OCI-M1 (cell line): ENCODE measurements at places on chromosomes 13 and 19.

DNA sequence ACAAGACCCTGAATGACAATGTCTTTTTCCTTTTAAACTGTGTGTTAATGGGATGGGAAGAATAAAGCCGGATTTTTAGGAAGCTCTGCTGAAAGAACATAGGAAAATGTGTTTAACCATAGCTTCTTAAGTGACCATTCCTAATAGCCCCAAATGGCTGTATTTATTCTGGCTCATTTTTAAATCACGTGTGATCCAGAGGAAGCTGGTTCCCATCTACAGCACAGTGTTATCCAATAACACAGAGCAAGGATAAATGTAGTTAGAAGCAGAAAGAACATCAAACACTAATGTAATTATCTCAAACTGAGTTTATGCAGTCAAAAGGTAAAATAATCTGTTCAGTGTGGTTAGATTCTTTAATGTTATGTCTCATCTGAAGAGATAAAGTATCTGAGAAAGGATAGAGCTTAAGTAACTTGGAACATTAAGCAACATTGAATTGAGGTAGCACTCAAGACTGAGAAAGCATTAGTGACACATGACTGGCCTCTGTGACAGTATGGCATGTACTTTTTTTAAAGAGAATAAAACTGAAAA is 853.3 kb downstream of the GPC5 start:
- no peak for DNase-seq

GRCh38 chr13:44158881-44159632 is 214.6 kb upstream of the SERP2 start:
- no peak for DNase-seq

DNA sequence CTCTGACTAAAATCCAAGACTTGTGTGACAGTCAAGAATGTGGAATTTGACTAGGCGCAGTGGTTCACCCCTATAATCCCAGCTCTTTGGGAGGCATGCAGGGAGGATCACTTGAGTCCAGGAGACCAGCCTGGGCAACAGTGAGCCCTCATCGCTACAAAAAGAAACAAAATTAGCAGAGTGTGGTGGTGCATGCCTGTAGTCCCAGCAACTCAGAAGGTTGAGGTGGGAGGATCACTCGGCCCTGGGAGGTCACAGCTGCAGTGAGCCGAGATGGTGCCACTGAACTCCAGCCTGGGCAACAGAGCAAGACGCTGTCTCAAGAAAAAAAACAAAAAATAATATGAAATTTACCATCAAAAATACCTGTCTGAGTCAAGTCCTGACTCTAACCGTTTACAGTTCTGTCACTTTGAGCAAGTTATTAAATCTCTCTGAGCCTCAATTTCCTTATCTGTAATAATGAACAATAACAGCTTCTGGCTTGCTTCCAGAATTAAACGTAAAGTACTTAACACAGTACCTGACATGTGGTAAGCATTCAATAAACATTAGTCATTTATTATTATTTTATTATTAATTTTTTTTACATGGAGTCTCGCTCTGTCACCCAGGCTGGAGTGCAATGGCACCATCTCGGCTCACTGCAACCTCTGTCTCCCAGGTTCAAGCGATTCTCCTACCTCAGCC is 204.6 kb upstream of the TSC22D1 start:
- DNase-seq: no peak

DNA sequence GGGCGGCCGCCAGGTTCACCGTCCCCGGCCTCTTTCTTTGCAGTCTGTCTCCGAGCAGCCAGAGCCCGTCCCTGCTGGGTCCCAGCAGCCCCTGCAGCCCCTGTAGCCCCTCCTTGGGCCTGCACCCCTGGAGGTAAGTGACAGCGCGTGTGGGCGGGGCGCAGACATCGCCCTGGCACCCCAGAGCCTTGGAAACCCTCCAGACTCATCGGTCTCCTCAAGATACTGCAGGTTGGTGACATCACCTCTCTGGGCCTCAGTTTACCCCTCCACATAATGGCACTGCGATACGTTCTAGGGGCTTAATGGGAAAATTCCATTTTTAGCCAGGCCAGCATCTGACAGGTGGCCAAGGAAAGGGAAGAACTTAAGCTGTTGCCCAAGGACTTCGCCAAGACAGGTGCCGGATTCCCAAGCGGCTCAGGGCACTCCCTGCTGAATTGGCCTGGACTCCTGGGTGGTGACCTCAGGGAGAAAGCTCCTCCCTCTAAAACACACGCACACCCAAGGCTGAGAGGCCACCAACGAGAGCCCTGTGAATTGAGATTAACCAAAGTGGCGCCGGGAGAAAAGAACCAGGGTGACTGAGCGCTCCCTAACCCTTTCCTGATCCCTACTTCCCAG is 13.1 kb downstream of the MAST3 start:
- DNase-seq: no peak

DNA sequence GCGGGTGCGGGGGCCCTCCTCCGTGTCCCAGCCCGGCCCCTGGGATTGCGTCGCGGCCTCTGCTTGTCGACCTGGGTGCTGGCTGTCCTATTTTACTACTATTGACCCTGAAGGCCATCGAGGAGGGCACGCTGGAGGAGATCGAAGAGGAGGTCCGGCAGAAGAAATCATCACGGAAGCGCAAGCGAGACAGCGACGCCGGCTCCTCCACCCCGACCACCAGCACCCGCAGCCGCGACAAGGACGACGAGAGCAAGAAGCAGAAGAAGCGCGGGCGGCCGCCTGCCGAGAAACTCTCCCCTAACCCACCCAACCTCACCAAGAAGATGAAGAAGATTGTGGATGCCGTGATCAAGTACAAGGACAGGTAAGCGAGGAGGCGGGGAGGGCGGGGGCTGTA is 48.1 kb upstream of the LDLR start:
- no peak for DNase-seq

DNA sequence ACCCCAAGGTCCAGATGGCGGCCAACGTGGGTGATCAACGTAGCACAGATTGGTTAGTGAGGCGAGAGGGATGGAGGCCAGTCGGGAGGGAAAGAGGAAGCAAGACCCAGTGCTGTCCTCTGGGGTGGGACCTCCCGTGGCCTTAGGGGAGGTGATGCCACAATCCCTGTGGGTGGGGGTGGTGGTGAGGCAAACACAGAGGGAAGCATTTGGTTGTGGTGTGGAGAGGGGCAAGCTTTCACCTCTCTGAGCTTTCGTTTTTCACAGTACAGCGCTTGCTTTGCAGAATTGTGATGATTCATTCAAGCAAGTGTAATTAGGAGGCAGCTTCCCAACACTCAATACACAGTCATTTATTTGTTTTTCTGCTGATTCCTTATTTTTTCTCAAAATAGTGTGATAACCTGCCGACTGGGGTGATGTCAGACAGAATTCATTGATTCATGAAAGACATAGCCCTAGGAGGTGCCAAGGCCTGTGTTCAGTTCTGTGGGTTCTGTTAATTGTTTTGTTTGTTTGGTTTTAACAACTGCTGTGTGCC is 2.4 kb downstream of the LENG8 start:
- peak; percentile 60 for DNase-seq

- DNase-seq: no peak
Observed at GRCh38 chr13:70080012-70080411, 27.6 kb upstream of the ATXN8OS start.

DNA sequence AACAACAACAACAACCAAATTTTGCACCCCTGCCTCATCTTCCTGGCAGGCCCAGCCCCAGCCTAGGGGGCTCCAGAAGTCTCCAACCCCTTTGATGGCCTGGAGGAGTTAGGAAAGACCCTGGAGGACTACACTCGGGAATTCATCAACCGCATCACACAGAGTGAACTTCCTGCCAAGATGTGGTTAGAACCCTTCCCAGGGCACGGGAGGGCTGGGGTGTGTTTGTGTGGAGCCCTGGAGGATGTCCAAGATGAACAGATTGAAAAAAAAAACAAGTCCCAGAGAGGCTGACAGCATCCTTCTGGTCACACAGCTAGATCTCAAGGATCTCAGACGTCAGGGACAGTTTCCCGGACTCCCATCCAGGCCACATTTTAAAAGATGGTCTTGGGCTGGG is 13.3 kb downstream of the APOC1 start:
- no peak for DNase-seq

- peak; percentile 17 for DNase-seq
Observed at GRCh38 chr13:80022146-80022545, 318.8 kb downstream of the SPRY2 start.

GRCh38 chr19:34904664-34905527 is 21.8 kb upstream of the ZNF30 start:
- DNase-seq: no peak

DNA sequence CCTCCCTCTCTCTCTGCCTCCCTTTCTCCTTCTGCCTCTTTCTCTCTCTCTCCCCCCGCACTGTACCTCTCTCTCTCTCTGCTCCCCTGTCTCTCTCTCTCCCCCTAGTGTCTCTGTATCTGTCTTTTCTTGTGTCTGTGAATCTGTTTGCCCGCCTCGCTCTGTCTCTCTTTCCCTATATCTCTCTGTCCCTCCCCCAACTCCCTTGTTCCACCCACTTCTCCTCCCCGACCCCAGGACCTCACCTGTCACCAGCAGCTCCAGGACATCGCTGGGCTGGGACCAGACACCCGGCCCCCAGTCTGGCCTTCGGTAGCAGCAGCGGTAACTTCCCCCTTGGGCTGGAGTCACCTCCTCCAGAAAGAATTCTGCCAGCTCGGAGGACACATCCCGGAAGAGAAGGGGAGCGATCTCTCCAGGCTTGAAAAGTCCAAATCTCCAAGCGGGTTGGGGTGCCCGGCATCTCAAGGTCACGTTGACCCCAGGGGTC is 3.9 kb downstream of the OSCAR start:
- peak; percentile 42 for DNase-seq

DNA sequence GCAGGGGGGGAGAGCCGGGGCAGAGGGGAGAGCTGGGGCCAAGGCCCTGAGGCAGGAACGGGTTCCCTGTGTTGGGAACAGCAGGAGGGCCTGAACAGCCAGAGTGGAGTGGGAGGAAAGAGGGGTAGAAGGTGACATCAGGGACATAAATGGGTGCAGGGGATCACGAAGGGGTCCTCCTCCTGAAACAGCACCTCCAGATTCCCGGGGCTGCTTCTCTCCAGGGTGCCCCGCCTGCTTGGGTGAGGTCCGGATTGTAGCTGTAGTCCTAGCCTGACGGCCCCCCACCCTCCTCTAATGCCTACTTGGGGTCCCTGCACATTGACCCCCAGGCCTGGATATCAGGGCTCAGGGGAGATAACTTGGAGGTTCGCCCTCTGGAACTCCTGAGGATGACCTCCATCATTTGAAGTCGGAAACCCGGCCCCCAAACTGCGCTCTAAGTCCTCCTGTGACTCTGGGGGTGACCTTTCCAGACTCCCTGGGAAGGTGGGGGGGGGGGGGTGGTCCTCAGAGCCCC is 473 bp upstream of the SCN1B start:
- peak; percentile 41 for DNase-seq

GRCh38 chr13:40648841-40649240 is 17.6 kb downstream of the FOXO1 start:
- DNase-seq: no peak

DNA sequence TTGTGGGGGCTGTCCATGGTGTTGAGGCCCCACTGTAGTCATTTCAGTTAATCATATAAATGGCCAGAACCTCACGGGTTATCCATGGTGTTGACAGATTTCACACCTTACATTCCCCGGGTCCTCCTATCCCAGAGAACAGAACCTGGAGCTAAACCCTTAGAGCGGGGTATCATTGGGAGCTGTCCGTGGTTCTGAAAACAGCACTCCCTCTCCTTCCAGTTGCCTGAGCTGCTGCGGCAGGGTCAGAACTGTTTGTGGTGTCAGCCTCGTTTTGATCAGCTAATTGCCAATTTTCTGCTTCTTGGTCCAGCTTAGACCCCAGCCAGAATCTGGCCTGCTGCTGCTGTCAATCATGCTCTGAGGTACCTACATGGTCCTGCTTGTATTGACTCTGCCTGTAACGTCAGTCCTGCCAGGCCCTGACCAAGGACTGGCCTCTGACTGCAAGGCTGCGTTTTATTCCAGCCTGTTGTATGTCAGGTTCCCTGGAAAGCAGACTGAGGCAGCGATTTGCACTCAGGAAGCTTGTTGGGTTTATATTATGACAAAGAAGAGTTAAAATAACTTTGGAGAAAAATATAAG is 55.8 kb upstream of the KCTD15 start:
- peak; percentile 55 for DNase-seq

DNA sequence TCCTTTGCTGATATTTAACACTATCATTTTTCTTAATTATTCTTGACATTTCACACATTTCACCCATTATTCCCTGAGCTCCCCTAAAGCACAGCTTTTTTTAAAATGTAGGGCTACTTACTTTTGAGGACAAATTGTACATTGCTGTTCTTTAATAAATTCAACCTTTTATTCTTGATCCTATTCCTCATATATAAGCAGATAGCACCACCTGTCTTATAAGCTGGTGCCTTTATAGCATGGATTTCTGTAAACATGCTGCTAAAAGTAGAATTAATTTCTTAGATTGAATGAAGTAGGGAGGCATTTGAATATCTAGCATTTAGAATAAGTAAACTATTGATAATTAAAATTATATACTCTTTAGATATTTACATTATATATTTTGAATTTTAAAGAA is 603.4 kb upstream of the PCDH9 start:
- peak; percentile 54 for DNase-seq

- no peak for DNase-seq
Observed at GRCh38 chr19:51101171-51101865, 6.9 kb downstream of the CTU1 start.
